Left lobe of liver (tissue), 2 donors: ENCODE measurements at places on chromosomes 3 and 15. TPM values are rescaled to one million over a fixed set of nuclear protein-coding genes. Genes with fewer than 3 reads are reported as not detected.

GOLGA8G gene
- not detected for total RNA-seq

FAM227B gene
- 2.6 TPM for total RNA-seq

ZKSCAN7 gene
- 2.2 TPM for total RNA-seq

SLC9C1 gene
- total RNA-seq = not detected

HGD gene
- 510 TPM for total RNA-seq

DNA sequence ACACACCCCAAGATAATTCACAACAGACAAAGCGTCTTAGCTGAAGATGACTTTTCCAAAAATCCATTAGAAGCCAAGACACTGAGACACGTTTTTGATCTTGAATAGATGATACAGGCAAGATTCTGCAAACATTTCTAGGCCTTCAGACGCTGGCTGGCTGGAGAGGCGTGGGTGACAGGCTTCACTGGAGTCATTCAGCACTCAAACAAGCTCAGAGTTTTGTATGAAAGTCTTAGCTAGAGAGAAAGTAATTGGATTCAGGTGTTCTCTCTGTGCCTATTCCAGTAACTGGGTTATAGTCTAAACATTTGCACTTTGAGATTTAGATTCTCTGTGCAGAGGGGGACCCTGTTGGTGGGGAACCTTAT lies 147.7 kb upstream of the BHLHE40 start:
- DNase-seq = no peak

- no peak for DNase-seq
Observed at GRCh38 chr3:105649480-105649879, 219.3 kb downstream of the CBLB start.

- no peak for DNase-seq
Observed at GRCh38 chr3:29215948-29216347, 64.9 kb upstream of the RBMS3 start.

GRCh38 chr15:62775932-62776331 lies 266.6 kb upstream of the TPM1 start:
- DNase-seq = no peak

GRCh38 chr3:178494386-178494785 lies 41.9 kb upstream of the KCNMB2 start:
- DNase-seq = no peak

- DNase-seq = no peak
Observed at GRCh38 chr3:72682936-72683452, 165.3 kb downstream of the SHQ1 start.

- DNase-seq = no peak
Observed at GRCh38 chr3:56753206-56753820, 48.4 kb downstream of the ARHGEF3 start.

DNA sequence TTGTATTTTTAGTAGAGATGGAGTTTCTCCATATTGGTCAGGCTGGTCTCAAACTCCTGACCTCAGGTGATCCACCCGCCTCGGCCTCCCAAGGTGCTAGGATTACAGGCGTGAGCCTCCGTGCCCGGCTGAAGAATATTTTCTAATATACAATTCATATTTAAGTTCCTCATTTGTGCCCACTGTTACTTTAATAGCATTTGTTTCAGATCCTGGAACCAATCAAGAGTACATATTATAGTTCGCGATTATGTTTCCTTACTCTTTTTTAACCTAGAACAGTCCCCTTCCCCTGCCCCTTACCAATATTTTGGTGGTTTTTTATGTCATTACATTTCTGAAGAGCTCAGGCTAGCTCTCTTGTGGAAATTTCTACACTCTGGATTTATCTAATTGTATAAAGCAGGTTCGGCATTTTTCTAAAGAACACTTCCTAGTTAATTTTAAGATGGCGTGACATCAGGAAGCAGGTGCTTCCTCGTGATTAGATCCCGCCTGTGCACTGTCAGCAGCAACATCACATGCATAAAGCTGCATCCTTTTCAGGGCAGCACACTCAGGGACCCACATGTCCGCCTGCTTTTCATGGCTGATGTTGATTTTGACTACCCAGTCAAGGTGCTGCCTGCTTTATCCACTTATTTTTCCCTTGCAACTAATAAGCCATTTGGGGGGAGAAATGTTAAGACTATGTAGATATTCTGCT lies 88.7 kb upstream of the EPHB3 start:
- peak; percentile 44 for DNase-seq

- peak; percentile 54 for DNase-seq
Observed at GRCh38 chr3:149273096-149273751, 51.6 kb upstream of the CP start.

GRCh38 chr3:11350374-11350773 lies 78.2 kb downstream of the ATG7 start:
- DNase-seq = no peak

DNA sequence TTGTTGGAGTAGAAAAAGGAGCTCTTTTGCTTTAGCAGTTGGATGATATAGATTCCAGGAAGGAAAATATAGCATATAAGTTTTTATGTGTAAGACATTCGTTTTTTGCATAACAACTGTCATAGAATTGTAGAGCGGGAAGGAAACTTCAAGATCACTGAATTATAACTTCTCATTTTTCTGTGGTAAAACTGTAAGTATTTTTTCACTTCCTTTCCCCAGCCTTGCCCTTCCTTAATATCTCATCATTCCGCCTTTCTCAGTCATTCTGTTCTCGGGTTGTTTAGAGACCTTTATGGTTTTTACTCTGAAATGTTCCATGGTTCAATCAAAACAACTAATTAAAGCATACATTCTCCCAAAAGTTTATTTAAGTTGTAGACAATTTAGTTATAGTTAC lies 1.1 kb downstream of the EAF2 start:
- DNase-seq = no peak
